ENCODE measurements at places on chromosomes 16 and 17. TPM values are rescaled to one million over a fixed set of nuclear protein-coding genes. Genes with fewer than 3 reads are reported as not detected.

DNA sequence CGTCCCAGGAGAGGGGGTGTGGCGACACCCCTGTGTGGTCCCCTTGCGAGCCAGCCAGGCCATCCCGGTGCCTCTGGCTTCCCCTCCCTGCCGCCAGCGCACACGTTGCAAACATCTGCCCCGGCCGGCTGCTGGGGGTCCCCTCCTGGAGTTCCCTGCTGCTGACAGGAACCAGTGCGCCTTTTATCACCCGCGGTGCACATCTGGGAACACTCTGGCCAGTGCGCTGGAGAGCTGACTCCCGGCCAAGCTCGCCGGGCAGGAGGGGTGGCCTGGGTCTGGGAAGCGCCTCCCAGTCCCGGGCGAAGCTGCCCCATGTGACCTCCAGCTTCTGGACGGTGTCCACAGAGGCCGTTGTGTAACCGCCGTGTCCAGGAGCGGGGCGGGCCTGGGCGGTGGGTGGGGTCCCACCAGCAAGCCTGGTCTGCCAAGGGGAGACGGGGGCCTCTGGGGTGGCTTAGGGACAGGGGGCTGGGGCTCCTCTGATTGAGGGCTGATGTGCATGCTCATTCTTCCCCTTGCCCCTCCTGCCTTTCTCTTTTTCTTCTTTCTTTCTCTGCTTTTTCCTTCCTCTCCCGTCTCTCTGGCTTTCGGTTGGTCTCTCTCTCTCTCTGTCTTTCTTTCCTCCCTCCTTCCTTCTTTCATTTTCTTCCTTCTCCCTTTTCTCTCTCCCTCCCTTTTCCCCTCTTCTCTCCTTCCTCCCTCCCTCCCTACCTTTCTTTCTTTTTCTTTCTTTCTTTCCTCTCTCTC lies 25.2 kb upstream of the CIBAR2 start:
- DNase-seq: peak; percentile 85
- no peak overlapping the region for H3K4me3 ChIP-seq
- no peaks in the 10 kb centered on the region for H3K27me3 ChIP-seq

GRCh38 chr17:76506408-76507345 lies 5.5 kb upstream of the RHBDF2 start:
- no peak overlapping the region for H3K4me3 ChIP-seq
- peak; percentile 54 for DNase-seq
- H3K27me3 ChIP-seq: peaks cover 13% of the 10 kb centered on the region
- H3K4me1 ChIP-seq: peaks cover 13% of the 10 kb centered on the region
- no peak overlapping the region for H3K27ac ChIP-seq

DNA sequence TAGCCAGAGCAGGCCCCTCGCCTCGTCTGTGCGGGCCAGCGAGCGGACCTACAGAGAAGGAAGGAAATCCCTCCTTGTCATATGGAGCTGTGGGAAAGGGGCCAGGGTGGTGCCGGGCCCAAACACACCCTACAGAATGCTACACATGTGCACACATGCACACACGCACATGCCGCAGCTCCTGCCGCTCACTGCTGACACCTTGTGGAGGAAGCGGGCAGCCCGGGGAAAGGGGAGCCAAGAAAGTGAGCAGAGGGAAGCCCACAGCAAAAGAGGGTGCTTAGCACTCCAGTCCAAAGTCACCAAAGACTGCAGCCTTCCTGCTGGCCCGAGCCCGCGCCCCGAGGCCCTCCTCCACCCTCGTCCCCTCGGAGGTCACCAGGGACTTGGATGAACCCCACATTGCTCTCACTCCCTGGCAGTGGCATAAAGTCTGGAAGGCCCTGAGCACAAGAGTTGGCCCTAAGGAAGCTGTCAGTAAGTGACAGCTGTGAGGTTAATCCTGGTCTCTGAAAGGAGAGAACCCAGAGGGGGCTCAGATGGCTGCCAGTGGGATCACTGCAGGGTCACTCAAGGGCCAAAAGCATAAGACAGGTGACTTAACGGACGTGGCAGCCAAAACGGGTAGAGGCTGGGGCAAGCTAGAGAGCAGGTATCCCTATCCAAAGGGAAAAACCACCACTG lies 68.2 kb downstream of the MYO18A start:
- H3K27ac ChIP-seq: no peak overlapping the region
- DNase-seq: peak; percentile 55
- peaks cover 41% of the 10 kb centered on the region for H3K36me3 ChIP-seq
- no peaks in the 10 kb centered on the region for H3K27me3 ChIP-seq
- peaks cover 5% of the 10 kb centered on the region for H3K4me1 ChIP-seq
- no peak overlapping the region for H3K4me3 ChIP-seq

DNA sequence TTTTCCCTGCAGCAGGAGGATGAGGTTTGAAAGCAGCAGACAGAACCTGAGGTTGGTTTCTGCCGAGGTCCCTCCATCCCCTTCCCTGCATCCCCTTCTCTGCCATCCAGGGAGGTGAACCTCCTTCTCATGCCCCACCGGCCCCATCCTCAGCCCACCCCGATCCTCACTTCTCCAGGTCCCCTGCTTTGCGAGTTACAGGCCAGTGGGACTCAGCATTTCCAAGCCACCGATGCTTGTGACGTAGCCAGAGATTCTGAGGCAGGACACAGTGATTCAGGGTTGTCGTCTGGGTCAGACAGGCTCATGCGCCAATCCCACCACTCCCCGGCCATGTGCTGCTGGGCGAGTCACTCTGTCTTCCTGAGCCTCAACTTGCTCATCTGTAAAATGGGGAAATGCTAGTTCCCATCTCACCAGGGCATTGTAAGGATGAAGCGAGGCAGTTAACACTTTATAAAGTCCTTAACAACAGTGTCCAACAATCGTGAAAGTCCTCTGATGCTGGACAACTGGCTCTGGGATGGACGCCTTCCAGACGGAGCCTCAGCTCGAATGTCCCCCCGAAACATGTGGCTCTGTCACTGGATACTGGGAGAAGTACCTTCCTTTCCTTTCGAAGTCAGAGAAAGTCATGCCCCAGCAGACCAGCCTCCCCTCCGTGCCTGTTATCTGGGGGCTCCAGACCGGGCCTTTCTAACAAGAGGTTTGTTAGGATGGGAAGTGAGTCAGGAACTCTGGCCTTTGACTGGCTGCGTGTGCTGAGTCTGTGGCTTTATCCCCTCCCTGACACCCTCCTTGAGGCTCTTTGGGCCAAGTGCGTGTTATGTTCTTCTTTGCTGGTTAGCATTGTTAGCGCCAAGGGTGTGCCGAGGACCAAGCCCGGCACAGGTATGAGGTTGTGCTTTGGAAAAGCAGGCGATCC lies 21.9 kb downstream of the SEC14L5 start:
- no peaks in the 10 kb centered on the region for H3K4me1 ChIP-seq
- no peaks in the 10 kb centered on the region for H3K36me3 ChIP-seq

DNA sequence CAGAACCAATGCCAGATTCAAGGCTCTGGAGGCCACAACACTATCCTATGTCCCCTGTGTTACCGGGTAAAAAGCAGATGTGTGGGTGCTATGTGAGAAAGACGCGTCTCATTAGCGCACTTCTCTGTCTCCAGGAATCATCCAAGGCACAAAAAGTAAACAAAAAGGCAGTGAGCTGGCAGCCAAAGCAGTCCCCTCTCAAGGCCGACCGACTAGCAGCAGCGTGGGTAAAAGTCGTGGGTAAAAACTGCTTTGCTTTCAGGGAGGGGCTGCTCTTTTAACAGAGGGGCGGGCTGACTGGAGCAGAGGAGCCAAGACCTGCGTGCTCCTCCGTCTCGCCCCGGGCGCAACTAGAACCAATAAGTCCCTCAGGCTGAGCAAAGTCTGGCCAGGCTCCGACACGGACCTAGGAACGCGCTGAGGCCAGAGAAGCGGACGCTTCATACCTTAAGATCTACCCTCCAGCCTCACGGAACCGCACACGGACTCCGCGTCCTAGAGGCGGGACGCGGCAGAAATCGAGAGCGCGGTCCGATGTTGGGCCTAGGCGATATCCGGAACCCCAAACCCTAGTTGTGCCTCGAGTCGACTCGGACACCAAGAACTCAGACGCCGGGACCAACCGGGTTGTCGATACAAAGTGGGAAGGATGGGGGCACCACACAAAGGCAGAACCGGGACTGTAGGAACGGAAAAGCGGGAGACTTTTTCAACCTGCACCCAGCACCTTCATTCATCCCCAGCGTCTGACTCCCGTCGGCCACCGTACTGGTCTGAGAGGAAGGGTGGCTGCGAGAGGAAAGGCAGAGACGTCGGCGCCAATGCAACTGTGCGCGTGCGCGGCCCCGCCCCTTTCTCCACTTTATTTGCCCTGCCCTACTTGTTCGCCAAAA lies at the start of gene INTS2:
Gene INTS2 (minus strand): TSS at position 775 of the 893 bp plus-strand sequence. CDS start 1,338 bp downstream, outside the sequence.
- peak; percentile 94 for DNase-seq
- no peaks in the 10 kb centered on the region for H3K27me3 ChIP-seq
- peaks cover 2% of the 10 kb centered on the region for H3K36me3 ChIP-seq
- H3K4me1 ChIP-seq: peaks cover 3% of the 10 kb centered on the region
- H3K27ac ChIP-seq: peak within 1 kb of the TSS; percentile 83
- H3K4me3 ChIP-seq: peak within 1 kb of the TSS; percentile 71

GRCh38 chr17:76735006-76735405 lies 2.1 kb downstream of the SRSF2 start:
- no peak overlapping the region for H3K27ac ChIP-seq
- peaks cover 2% of the 10 kb centered on the region for H3K4me1 ChIP-seq
- DNase-seq: peak; percentile 53
- peak overlapping the region; percentile 89 for H3K4me3 ChIP-seq
- no peaks in the 10 kb centered on the region for H3K27me3 ChIP-seq

CCL15 gene
- polyA plus RNA-seq: not detected

- H3K4me3 ChIP-seq: no peak overlapping the region
- no peaks in the 10 kb centered on the region for H3K4me1 ChIP-seq
- H3K36me3 ChIP-seq: no peaks in the 10 kb centered on the region
- H3K27me3 ChIP-seq: peaks cover 11% of the 10 kb centered on the region
- no peak for DNase-seq
Observed at GRCh38 chr17:55273579-55274354, 9.0 kb downstream of the HLF start.
